ENCODE measurements at places on chromosomes 5 and 9.

GRCh38 chr5:147216552-147217154 is 18.2 kb upstream of the STK32A start:
- no peak for DNase-seq

DNA sequence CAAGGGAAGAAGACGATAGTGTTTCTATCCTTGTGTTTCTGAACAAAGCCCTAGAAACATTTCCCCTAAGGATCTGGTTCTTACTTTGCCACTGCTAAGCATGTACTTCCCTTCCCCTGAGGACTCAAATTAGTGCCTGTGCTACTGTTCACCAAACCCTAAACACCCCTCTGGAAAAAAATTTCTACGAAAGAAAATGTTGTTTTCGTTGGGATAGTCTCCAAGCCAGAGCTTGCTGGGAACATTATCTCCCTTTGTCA is 294.6 kb downstream of the BNC2 start:
- DNase-seq: no peak

GRCh38 chr5:86689103-86689729 is 71.5 kb downstream of the COX7C start:
- no peak for DNase-seq

DNA sequence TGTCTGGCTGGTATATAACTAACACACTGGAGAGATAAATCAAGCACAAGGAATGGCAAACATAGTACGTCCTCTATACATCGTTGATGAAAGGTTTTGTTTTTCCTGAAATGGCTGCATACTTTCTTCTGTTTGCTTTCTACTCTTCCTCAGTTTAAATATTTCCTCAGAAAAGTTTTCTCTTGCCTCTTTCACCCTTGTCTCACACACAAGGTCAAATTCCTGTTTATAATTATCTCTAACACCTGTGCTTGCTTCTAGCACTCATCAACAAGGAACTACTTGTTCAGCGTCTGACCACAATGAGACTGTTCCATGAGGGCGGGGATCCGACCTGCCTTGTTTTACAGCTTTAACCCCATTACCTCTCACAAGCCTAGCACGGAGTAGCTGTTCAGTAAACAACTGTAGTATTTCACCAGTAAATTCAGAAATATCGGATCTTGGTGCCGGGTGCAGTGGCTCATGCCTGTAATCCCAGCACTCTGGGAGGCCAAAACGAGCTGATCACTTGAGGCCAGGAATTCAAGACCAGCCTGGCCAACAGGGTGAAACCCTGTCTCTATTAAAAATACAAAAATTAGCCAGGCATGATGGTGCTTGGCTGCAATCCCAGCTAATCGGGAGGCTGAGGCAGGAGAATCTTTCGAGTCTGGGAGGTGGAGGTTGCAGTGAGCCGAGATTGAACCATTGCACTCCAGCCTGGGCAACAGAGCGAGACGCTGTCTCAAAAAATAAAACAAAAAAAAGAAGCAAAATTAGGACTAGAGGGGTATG is 37.0 kb downstream of the NR6A1 start:
- DNase-seq: no peak

DNA sequence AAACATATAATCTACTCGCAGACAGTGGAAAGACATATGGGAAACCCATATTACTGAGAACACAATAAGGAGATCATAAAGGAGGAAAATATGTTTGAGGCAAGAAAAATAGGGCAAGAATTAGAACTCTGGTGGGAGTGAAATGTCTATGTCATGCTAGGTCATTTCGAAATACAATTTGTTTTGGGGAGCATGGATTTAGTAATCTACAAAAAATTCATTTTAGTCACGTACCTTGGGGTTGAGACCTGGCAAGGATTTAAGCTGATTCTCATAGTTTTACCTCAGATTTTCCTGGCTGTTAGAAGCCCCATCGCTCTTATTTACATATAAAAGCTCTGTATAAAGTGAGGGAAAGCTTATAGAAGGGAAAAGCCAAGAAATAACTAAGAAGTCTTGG is 11.5 kb upstream of the CSNK1G3 start:
- DNase-seq: no peak

GRCh38 chr5:173923218-173924095 is 35.3 kb downstream of the CPEB4 start:
- DNase-seq: no peak

GRCh38 chr5:139272471-139273321 is 20.8 kb upstream of the MATR3 start:
- DNase-seq: no peak

- no peak for DNase-seq
Measured at GRCh38 chr9:31259824-31260223, 1124.6 kb upstream of the ACO1 start.

DNA sequence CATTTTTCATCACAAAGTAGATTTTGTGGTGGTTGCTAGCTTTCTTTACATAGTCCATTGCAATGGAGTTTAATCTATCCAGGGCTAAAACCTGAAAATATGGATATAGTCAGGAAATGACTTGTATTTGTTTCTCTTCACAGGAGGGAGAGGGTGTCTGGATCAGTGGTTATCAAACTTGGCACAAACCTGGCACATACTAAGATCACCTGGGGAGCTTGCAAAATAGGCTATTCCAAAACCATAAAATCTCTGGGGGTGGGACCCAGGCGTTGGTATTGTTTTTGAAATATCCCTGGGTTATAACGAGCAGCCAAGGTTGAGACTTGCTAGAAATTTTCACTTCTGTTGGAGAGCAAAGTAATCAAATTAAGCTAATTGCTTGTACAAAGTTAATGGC is 179.9 kb downstream of the PCSK1 start:
- DNase-seq: no peak

- DNase-seq: no peak
Measured at GRCh38 chr9:78858266-78858665, 561.3 kb downstream of the PSAT1 start.

DNA sequence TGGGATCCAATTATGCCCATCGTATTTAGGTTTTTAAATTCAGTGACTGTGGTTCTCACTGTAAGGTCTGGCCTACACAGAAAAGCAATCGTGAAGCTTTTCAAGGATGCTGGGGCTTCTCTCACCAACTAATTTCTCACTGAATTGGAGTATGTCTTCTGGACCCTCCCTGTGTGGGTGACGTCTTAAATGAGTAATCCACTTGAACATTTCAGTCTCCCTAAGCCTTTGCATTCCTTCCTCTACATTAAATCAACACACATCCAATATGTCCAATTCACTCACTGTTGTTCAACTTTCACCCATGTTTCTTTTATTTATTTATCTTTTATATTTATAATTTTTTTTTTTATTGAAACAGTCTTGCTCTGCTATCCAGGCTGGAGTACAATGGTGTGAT is 12.5 kb upstream of the BTF3 start:
- DNase-seq: no peak

- no peak for DNase-seq
Measured at GRCh38 chr5:133254803-133255202, 203.0 kb downstream of the HSPA4 start.

DNA sequence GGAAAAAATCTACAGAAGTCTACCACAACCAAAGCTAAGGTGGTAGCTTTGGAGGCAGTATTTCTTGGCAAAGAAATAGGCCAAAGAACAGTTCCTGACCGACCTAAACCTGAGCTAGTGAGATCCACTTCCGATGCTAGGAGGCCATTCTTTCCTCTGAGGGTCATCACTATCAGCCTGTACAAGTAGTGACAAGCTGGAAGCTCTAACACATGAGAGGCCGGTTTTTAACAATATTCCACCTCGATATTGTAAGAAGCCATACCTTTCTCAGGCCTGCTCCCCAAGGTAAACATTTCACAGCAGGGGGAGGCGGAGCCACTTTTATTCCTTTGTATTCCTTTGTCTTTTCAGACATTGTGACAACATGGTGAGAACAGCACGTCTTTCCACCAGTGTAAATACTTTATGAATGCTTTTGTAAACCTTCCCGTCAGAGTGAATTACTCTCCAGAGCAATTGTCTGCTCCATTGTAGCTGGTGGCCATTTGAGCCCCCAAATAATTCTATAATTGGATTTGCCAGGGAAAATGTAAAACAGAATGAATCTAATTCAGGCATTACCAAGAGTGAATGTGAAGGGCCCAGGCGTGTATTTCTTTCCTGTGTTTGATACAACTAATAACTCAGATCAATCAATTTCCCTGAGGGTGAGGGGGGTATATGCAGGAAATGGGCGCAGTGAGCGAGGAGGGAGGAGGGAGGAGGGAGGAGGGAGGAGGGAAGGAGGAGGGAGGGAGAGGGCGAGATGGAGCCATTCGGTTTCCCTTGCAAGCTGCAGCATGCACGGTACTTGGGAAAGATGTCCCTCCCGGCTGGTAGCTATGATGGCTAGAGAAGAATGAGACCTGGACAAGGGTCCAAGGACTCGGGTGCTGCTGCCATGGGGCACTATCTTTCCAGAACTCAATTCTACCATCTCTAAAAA is 166.6 kb downstream of the CDK5RAP2 start:
- no peak for DNase-seq

DNA sequence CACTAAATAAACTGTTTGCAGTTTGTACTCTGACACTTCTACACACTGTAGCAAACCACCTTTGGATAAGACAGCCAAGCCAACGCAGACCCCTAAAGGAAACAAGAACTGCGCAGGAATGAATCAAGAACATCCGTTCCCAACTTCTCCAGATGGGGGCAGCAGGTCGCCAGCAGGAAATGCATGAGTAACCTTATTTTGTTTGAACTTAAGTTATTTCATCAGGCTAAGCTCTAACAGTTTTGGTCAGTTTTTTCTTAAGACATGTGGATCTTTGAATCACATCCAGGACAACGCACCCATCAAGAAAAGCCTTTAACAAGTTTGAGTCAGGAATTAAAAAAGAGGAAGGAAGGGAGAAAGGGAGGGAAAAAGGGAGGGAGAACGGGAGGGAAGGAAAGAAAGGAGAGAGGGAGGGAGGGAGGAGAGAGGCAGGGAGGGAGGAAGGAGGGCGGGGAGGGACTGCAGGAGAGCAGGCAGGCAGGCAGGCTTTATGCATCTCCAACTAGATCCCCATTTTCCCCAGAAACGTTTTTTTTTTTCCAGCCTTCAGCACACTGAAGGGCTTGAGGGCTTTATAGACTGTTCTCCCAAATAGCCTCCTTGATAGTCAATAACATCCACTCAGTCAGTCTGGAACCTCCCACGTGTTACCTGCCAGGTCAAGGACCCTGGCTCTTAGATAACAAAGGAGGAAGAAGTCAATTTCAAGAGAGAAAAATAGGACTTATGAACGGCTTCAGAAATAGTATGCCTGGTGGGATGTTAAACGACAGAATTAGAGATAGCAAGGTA is 22.2 kb downstream of the BHMT start:
- DNase-seq: peak; percentile 79

- DNase-seq: no peak
Measured at GRCh38 chr9:32954642-32955041, 46.8 kb downstream of the APTX start.

GRCh38 chr5:133514456-133514855 is 97.9 kb downstream of the FSTL4 start:
- no peak for DNase-seq

DNA sequence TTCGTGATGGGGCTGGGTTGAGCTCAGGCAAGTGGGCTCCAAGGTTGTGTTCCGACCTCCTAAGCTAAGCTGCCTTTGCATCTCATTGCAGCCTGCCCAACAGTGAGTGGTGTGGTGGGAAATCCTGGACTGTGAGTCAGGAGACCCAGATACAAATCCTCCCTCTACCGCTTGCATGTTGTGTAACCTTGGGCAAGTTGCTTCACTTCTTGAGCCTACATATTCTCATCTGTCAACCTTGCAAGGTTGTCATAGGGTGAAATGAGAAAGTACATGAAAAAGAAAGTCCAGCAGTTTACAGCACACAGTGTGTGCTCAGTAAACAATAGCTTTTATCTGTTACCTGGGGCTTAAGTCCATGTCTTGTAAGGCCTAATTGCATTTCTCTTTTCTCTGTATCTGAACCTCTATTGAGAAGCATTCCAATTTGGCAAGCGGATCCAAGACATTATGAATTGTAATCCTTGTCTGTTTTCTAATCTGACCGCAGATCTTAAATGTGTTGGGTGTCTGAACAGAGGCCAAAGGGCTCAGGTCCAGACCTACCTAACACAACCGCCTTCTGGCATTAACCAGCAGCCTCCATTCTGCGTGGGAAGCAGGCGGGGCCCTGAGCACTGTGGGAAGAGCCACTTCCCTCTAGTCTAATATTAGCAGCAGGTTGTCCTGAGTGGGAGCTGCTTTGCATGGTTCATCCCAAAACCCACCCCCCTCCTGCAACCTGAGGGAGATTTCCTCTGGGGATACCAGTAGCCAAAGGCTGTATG is 1.8 kb upstream of the GALNT12 start:
- DNase-seq: no peak

- no peak for DNase-seq
Measured at GRCh38 chr5:147746986-147747385, 35.5 kb downstream of the JAKMIP2 start.

GRCh38 chr5:75199946-75200345 is 36.7 kb downstream of the ANKRD31 start:
- no peak for DNase-seq

GRCh38 chr9:118283488-118283887 is 579.3 kb downstream of the TLR4 start:
- DNase-seq: no peak

GRCh38 chr9:131854334-131854733 is 114.5 kb upstream of the RAPGEF1 start:
- DNase-seq: no peak

DNA sequence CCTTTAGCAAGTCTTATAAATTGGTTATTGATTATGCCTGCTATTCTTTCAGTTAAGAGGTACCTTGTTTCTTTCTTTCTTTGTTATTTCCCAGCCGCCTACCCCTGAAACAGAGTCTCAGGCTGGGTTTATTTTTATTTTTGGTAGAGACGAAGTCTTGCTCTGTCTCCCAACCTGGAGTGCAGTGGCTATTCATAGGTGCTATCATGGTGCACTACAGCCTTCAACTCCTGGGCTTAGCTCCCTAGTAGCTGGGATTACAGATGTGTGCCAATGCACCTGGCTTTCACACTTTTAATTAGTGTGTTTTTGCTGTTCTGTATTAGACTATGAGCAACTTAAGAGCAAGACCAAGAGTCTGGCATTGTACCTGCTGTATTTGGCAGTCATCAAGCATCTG is 14.2 kb downstream of the MAML1 start:
- no peak for DNase-seq

GRCh38 chr5:31007672-31008071 is 185.8 kb upstream of the CDH6 start:
- DNase-seq: no peak

- DNase-seq: no peak
Measured at GRCh38 chr5:78288246-78288645, 6.3 kb downstream of the AP3B1 start.

GRCh38 chr9:85978496-85978895 is 37.5 kb downstream of the NAA35 start:
- peak; percentile 12 for DNase-seq

All from NCI-H1694 treated with DMSO at 0.1 percent for 48 hours (cell line).